H54 (cell line): ENCODE measurements at places on chromosomes 2 and 18.

GRCh38 chr2:32424739-32425138 lies 67.9 kb downstream of the BIRC6 start:
- DNase-seq: no peak

- no peak for DNase-seq
These were observed 427.7 kb downstream of the TGIF1 start for GRCh38 chr18:3877678-3878077.

DNA sequence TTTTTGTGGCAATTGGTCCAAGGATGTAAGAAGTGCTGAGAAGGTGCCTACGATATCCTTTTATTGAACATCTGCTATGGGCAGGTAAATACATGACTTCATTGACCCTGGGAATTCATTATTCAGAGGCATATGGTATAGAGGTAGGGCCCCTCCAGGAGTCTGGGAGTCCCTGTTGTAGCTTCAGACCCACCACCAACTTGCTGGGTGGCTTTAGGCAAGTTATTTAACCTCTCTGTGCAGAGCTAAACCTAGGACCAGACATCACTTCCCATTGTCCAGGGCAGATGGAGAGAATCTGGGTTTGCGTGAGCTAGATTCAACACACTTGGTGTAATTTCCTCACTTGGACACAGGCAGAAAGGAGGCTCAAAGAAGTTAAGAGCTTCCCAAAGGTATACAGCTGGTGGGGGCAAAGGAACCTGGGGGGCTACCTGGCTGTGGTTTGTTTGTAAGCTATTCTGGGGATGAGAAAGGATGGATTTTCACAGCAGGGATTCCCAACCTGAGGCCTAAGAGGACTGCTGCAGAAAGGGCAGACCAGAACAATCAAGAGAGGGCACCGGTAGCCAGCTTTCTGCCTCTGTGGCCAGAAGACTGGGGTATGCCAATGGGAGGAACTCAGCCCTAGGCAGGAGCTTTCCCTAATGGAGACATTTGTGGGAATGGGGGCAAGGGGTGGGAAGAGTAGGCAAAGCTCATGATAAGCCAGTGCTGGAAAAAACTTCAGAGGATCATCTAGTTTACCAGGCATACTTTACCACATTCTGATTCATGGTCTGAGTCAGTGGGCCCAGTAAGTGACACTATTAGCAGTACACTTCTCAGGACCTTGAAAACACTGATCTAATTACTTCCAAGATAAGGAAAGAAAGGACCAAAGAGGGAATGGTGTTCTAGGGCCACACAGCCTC lies 102.7 kb upstream of the SMAD2 start:
- peak; percentile 46 for DNase-seq

- no peak for DNase-seq
These were observed 40.9 kb upstream of the MAPK4 start for GRCh38 chr18:50518787-50519546.
